ENCODE measurements at places on chromosomes 2 and 18.

- H3K36me3 ChIP-seq = no peaks in the 10 kb centered on the region
- no peak overlapping the region for H3K27ac ChIP-seq
- no peak for DNase-seq
- no peaks in the 10 kb centered on the region for H3K27me3 ChIP-seq
- H3K4me3 ChIP-seq = no peak overlapping the region
- no peaks in the 10 kb centered on the region for H3K4me1 ChIP-seq
Observed at GRCh38 chr2:219578811-219579613, 6.9 kb downstream of the INHA start.

- H3K27me3 ChIP-seq = no peaks in the 10 kb centered on the region
- peak overlapping the region; percentile 49 for H3K27ac ChIP-seq
- DNase-seq = peak; percentile 13
- peaks cover 15% of the 10 kb centered on the region for H3K4me1 ChIP-seq
- peak overlapping the region; percentile 80 for H3K4me3 ChIP-seq
Observed at GRCh38 chr2:191246820-191247380, 1.7 kb downstream of the MYO1B start.

DNA sequence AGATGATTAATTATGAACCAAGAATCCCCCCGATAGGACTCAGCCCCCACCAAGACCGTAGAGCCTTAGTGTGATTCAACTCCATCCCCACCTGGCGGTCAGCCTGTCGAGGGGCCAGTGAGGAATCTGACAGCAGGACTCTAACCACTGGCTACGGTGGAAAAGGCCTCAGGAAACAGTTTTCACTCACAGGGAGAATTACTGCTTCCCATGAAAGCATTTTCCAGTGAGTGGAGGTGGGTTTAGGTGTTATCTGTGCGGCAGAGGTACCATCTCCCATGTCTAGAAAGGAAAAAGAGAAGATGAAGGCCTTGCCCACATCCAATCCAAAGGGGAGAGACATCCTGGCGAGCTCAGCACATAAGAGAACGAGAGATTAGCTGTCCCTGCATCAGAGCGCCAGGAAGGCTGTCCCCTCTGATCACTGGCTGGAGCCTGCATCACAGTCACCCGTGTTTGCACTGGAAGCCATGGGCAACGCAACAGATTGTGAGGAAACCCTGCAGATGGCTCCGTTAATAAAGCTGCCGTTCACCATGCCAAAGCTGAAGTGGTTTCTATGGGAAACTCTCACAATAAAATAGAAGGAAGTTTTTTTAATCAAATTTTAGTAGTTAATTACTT, 22.3 kb downstream of the COX7A2L start:
- DNase-seq = no peak
- no peak overlapping the region for H3K27ac ChIP-seq
- H3K4me3 ChIP-seq = no peak overlapping the region
- no peaks in the 10 kb centered on the region for H3K27me3 ChIP-seq

- DNase-seq = no peak
- no peak overlapping the region for H3K4me3 ChIP-seq
- no peaks in the 10 kb centered on the region for H3K4me1 ChIP-seq
Observed at GRCh38 chr2:209988010-209988409, 14.4 kb upstream of the RPE start.

GRCh38 chr2:123771928-123772632, 253.0 kb upstream of the CNTNAP5 start:
- H3K27me3 ChIP-seq = no peaks in the 10 kb centered on the region
- no peak overlapping the region for H3K27ac ChIP-seq
- H3K4me1 ChIP-seq = no peaks in the 10 kb centered on the region
- no peaks in the 10 kb centered on the region for H3K36me3 ChIP-seq
- no peak overlapping the region for H3K4me3 ChIP-seq

DNA sequence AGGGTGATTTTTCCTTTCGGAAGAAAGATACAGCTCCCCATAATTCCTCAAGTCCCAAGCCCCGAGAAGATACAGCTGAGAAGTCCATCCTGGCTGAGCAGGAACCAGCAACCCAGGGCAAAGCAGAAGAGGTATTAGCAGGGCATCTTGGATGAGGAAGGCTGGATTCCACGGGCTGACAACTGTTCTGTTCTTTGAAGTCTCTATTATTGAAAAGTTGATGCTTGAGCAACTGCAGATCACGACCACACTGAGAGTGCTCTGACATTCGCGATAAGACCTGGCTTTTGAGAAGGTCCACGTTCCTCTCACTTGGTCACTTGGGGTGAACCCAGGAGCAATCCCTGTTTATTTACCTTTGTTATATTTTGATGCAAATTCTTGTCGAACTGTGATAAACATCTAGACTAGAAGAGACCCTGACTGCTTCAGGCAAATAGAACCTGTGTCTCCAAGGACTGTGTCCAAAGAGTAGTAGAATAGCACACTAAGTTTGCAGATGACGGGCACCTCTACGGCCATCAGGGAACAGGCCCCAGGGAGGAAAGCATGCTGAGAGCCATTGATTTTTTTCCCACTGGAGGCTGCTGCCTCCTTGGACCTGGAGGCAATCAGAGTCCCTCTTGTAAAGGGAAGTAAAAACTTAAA, 133.1 kb downstream of the ARL4C start:
- no peak for DNase-seq
- H3K27me3 ChIP-seq = no peaks in the 10 kb centered on the region
- H3K36me3 ChIP-seq = no peaks in the 10 kb centered on the region
- no peaks in the 10 kb centered on the region for H3K4me1 ChIP-seq
- no peak overlapping the region for H3K4me3 ChIP-seq
- no peak overlapping the region for H3K27ac ChIP-seq

GRCh38 chr2:86017901-86018896, 87.5 kb downstream of the POLR1A start:
- no peaks in the 10 kb centered on the region for H3K36me3 ChIP-seq
- H3K4me3 ChIP-seq = no peak overlapping the region
- H3K4me1 ChIP-seq = no peaks in the 10 kb centered on the region
- H3K27ac ChIP-seq = no peak overlapping the region
- DNase-seq = no peak

- H3K27me3 ChIP-seq = no peaks in the 10 kb centered on the region
- H3K4me1 ChIP-seq = no peaks in the 10 kb centered on the region
- no peak overlapping the region for H3K27ac ChIP-seq
- no peak overlapping the region for H3K4me3 ChIP-seq
Observed at GRCh38 chr18:54173980-54174630, 50.4 kb downstream of the MBD2 start.

Measured in small intestine (tissue), 16 donors.